NCI-H2029 (cell line): ENCODE measurements at places on chromosomes 16 and 17.

- DNase-seq: no peak
Measured at GRCh38 chr17:10251212-10251948, 53.0 kb upstream of the GAS7 start.

DNA sequence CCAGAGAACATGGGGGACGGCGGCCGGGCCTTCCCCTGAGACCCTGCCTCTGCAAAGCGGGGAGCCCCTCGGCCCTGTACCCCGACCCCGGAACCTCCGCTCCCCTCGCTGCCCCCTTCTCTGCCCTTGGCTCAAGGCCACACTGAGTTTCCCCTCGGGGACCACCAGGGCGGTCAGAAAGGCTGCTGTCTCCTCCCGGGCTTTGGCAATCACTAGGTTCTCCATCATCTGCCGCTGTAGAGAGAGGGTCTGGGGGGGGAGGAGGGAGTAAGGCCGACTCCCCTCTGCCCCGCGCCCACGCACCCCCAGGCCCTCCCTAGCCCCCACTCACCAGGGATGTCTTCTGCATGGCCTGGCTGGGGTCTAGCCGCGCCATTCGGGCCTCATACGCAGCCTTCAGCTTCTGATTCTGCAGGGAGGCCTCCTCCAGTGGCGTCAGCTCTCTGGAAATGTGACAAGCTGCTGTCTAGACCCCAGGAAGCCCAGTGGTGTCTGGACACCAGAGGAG is 8.4 kb downstream of the VPS9D1 start:
- no peak for DNase-seq

DNA sequence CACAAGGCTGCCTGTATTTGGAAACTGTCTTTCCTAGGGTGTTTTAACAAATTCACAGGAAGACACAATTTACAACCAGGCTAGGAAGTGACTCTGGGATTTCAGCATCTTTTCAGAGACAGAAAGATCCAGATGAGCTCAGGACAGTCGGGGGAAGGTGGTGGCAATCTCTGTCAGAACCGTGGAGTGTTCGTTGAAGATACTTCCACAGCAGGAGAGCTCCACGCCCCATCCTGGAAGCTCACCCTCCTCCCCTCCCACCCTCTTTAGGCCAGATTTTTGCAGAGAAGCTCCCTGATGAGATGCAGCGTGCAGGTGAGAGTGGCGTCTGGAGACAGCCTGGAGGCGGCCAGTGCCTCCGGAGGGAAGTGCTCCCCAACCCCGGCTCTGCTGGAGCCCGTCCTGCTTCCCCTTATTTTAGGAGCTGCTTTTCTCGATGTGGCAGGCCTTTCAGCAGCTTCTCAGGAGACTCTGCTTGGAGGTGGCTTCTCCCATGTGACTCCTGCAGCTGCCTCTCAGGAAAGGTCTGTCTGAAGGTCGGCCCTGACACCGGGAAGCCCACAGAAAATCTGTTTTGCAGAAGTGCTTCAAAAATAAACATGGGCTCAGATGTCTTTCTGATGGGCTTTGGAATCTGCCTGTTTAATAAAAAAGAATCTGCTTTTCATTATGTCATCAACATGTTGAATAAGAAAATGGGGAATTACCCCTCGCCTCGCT is 186.4 kb upstream of the CHMP6 start:
- DNase-seq: no peak

GRCh38 chr16:12538667-12539091 is 265.0 kb downstream of the CPPED1 start:
- DNase-seq: no peak

GRCh38 chr17:71933306-71933705 is 187.5 kb upstream of the SOX9 start:
- DNase-seq: no peak

- DNase-seq: no peak
Measured at GRCh38 chr17:4856271-4856936, 23.3 kb downstream of the MINK1 start.
